ENCODE measurements at places on chromosomes 1 and 21.

DNA sequence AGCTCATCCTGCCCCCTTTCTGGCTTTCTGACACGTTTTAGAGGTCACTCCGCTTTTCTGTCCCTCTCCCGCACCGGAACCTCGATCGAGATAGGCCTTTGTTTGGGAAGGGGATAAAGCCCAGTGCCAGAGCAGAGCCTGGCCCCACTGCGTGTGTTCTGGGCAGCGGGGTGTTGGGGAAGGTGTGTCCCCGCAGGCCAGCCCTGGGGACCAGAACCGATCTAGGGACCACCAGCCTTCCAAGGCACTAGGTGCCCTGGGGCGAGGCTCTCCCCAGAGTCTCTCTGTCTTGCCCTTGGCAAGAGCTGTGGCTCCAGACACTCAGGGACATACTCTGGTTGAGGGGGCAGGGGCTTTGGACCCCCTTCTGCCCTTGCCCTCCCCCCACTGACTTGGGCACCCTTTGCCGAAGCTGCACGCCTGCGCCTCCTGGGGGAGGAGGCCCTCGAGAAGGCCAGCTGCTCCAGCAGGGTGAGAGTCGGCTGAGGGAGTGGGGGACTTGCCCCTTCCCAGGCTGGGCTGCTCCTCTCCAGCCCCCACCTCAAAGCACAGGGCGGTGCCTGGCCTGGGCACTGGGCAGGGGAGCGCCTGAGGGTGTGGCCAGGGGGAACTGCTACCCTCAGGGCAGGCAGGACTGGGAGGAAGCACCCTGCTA is 16.4 kb downstream of the PRXL2B start:
- no peak for DNase-seq

- no peak for DNase-seq
Measured at GRCh38 chr21:31294691-31295090, 49.4 kb downstream of the TIAM1 start.

- DNase-seq: no peak
Measured at GRCh38 chr1:184630679-184631060, 124.0 kb downstream of the EDEM3 start.

- DNase-seq: no peak
Measured at GRCh38 chr1:4724001-4724400, 69.6 kb downstream of the AJAP1 start.

DNA sequence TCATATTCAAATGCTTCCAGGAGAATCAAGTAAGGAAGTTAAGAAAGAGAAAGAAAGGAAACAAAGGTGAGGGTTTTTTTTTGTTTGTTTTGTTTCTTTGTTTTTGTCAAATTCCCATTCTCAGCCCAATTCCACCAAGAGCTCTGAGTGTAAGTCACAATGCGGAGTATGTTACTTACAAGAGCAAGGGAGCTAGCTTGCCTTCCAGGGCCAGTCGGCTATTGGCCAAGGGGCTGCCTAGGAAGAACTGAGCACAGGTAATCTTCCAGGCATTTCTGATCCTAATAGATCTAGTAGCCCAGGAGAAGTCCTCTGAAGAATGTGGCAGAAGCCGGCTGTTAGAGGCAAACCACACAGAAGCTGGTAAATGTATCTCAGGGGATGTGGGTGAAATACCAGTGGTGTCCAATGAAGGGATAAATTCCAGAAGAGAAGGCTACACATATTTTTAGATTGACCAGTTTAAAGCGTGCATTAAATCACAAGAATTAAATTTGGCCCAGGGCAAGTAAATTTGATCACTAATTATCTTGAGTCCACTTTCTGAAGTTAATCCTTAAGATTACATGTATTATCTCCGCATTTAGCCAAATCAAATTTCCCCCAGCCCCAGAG is 239.6 kb upstream of the ADAMTS5 start:
- DNase-seq: no peak
